ENCODE measurements at places on chromosomes 4 and X. TPM values are rescaled to one million over a fixed set of nuclear protein-coding genes. Genes with fewer than 3 reads are reported as not detected.

The XK gene
- 1.6 TPM for total RNA-seq

The YY2 gene
- total RNA-seq: 1.1 TPM

The IQSEC2 gene
- total RNA-seq: 5.1 TPM

The TKTL1 gene
- 0.27 TPM for total RNA-seq
